ENCODE measurements at places on chromosomes 6 and 20.

- DNase-seq: no peak
These were observed 165.0 kb downstream of the MAFB start for GRCh38 chr20:40524071-40524470.

DNA sequence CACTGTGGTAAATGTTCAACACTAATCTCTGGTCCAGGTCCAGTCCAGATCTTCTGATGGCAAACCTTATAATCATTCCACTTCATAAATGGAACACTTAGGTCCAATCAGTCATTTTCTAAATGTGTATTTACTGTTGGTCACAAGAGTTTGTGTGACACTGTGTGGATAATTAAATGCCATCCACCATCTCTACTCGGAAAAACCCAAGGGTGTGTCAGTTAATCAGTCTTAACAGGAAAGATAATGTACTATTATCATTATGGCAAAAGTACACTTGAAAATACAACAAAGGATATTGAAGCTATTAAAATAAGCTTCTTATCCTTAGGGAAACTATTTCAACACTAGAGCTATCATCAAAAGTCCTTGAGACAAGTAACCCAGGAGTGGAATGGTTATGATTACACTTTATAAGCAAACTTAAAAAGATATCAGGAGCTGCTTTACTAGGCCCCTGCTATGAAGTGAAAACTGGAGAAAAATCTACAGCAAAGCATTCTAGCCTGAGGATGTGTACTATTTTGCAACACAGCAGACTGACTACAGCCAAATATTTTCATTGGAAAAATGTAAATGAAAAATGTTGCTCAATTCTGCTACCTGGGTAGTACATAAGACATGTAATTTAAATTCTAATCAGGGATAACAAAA is 227.9 kb downstream of the LAMA2 start:
- no peak for DNase-seq

DNA sequence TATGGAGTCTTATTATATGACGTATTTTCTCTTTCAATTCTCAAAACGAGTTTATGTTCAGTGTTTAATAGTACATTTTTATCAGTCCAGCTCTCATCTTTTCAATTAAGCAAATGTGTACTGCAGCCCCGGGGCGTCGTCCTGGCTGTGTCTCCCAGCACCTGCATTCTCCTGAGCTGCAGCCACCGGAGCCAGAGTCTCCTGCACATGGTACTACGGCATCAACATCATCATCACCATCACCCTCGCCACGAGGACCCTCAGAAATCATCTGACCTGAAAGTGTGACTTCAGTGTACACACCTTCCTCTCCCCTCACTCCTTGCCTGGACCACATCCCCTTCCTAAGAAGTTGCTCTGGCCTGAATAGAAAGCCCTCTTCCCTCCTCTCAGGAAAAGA is 267.7 kb upstream of the ARID1B start:
- DNase-seq: no peak

DNA sequence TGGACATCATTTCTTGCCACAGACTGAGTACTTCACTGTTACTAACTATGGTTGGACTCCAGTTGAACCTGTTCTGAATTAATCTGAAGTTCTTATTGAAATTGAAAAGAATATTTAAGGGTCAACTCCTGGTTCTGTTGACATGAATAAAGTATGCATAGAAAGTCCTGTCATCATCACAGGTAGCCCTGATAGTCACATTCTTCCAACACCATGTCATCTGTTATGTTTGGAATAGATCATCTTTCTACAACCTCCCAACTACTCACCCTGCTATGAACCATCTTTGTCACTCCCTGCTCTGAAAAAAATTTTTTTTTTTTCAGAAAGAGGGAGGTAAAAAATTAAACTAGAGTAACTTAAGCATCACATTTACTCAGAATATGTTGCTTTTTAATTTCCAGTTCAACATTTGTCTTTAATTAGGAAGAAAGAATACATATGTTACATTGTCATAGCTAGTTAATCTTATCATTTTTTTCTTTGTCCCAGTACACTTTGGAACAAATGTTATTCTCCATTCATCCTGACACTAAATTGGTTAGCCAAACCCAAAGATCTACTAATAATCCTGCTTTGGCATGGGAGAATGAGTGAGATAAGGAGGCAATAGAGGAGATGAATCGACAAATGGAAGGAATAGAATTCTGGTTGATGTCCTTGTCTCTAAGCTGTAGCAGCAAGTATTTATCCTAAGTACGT is 775.1 kb upstream of the NRSN1 start:
- DNase-seq: no peak

- no peak for DNase-seq
These were observed 113.0 kb downstream of the ERMARD start for GRCh38 chr6:169864148-169865020.

GRCh38 chr6:134619077-134619476 is 301.2 kb upstream of the SGK1 start:
- no peak for DNase-seq

- no peak for DNase-seq
These were observed 454.6 kb upstream of the EYS start for GRCh38 chr6:66161546-66162108.

Data from bone marrow (tissue), 2 donors.